RWPE1 (cell line): ENCODE measurements at places on chromosomes 4 and X.

- no peak for DNase-seq
Measured at GRCh38 chrX:19772096-19772821, 115.1 kb downstream of the SH3KBP1 start.

DNA sequence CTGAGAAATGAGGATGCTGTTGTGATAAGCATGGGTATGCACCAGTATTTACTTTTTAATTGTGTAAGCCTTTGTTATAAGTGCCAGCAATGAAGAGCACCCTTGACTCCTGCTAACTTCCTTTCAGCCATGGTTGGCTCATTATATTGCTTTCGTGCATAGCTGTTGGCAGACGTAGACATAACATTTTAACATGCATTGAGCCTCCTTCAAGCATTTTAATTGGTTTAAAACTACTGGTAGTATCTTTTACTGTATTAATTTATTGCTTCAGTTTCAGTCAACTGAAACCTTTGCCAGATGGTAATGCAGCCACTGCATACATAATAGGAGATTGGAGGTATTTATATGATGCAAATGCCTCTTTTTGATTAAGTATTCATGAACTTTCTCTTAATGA, 1285.4 kb downstream of the PCDH18 start:
- DNase-seq, result no peak

- no peak for DNase-seq
Measured at GRCh38 chr4:100889898-100890297, 372.1 kb upstream of the EMCN start.

DNA sequence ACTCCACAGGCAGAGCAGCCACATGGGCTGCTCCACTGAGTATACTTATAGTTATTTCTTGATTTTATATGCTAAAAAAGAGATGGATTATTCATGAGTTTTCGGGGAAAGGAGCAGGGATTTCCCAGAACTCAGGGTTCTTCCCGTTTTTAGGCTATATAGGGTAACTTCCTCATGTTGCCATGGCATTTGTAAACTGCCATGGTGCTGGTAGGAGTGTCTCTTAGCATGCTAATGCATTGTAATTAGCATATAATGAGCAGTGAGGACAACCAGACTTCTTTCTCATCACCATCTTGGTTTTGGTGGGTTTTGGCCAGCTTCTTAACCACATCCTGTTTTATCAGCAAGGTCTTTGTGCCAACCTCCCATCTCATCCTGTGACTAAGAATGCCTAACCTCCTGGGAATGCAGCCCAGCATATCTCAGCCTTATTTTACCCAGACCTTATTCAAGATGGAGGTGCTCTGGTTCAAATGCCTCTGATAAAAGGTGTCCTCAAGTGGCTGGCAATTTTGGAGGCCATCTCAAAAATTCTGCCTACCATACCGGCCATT, 213.0 kb upstream of the VEGFC start:
- DNase-seq, result no peak

GRCh38 chr4:156771171-156771837, 200.3 kb downstream of the PDGFC start:
- peak; percentile 67 for DNase-seq

- DNase-seq, result no peak
Measured at GRCh38 chr4:10620935-10621488, 63.6 kb downstream of the CLNK start.

- DNase-seq, result no peak
Measured at GRCh38 chr4:33381816-33382215, 2661.6 kb downstream of the PCDH7 start.

DNA sequence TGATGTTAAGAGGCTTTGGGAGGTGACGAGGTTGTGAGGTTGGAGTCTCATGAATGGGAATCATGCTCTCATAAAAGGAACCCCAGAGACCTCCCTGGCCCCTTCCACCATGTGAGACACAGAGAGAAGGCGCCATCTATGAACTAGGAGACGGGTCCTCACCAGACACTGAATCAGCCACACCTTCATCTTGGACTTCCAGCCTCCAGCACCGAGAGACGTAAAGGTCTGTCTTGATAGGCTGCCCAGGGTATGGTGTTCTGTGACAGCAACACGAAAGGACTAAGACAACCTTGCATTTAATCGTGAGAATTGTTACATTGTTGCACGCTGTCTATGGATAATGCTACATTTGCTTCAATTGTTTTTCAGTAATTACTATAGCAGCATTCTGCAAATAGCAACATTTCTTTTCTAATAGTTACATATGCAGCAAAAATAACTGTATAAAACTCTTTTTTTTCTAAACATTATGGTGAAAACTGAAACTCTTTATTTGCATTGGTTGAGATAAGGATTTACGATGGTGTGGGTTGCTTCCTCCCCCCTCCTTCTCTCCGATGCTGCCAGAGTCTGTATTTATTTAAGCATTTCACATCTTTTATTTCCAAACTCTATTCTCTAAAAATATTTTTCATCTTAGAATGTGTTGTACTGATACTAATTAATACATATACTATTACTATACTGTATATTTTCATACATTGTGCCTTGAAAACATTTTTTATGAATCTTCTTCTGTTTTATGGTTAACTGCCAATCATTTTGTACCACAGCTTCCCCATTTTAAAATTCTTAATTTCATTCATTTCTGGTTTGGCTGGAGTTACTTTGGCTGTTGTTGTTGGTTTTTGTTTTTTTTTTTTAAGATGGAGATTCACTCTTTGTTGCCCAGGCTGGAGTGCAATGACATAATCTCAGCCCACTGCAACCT, 26.4 kb upstream of the AKAP17A start:
- no peak for DNase-seq

DNA sequence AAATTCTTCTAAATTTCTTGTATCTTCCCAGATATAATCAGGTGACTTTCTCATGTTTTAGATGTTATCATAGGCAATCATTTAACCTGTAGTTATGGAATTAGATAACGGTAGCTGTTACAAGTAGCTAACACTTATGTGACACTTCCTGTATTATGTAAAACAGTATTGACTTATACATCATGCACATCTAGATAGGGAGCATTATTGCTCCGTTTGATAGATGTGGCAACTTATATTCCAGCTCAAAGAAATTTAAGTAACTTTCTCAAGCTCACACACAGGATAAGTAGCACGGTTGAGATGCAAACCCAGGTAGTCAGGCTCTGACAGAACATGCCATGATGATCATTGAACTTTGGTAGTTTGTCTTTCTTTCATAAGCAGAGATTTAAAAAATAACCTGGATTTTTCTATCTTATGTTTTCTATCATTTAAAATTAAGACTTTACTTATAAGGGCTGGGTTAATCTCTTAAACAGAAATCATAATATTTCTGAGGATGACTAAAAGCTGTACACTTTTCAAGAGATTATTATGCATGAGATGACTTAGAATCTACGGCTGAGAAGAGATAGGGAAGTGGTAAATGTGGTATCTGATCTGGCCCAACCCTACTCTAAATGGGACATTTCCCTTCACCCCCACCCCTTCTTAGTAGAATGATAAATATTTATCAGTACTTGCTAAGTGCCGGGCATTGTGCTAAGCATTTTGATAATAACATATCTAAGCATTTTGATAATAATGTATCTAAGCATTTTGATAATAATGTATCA, 69.1 kb upstream of the HPGD start:
- no peak for DNase-seq

GRCh38 chrX:46408553-46409407, 136.4 kb downstream of the ZNF674 start:
- DNase-seq, result peak; percentile 48
